ENCODE measurements at places on chromosomes 1 and 21. TPM values are rescaled to one million over a fixed set of nuclear protein-coding genes. Genes with fewer than 3 reads are reported as not detected.

DNA sequence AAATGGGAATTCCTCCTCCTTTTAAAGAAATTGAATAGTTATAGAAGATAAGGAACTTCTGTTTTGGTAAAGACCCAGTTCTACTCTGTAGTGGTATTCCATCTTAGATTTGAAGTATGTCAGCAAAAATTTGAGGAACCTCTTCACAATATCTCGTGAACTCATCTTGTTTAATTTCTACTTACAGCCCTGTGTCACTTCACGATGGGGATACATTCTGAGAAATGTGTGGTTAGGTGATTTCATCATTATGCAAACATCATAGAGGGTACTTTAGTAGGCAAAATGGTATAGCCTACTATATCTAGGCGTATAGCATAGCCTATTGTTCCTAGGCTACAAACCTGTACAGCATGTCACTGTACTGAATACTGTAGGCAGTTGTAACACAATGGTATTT is 36.0 kb downstream of the ALG6 start:
- DNase-seq: no peak
- no peak overlapping the region for H3K27ac ChIP-seq
- no peaks in the 10 kb centered on the region for H3K27me3 ChIP-seq
- peaks cover 41% of the 10 kb centered on the region for H3K36me3 ChIP-seq
- H3K4me1 ChIP-seq: no peaks in the 10 kb centered on the region

- H3K27me3 ChIP-seq: peaks cover 64% of the 10 kb centered on the region
- DNase-seq: peak; percentile 44
- peak overlapping the region; percentile 1 for H3K4me3 ChIP-seq
- H3K27ac ChIP-seq: no peak overlapping the region
- peaks cover 13% of the 10 kb centered on the region for H3K4me1 ChIP-seq
Measured at GRCh38 chr21:44927587-44928461, 7.1 kb upstream of the ITGB2 start.

- H3K36me3 ChIP-seq: no peaks in the 10 kb centered on the region
- H3K4me3 ChIP-seq: no peak overlapping the region
- no peaks in the 10 kb centered on the region for H3K27me3 ChIP-seq
- peaks cover 67% of the 10 kb centered on the region for H3K4me1 ChIP-seq
Measured at GRCh38 chr1:25482211-25482610, 51.5 kb downstream of the MACO1 start.

DNA sequence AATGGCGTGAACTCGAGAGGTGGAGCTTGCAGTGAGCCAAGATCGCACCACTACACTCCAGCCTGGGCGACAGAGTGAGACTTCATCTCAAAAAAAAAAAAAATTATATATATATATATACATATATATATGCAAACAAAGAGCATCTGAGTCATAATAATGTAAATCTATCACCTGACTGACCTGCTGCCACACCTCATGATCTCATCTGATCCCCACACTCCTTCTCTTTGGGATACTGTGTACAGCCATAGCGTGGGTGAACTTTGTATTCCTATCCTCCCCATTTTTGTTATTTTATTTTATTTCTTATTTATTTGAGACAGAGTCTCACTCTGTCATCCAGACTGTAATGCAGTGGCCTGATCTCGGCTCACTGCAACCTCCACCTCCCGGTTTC is 2.6 kb upstream of the HDAC1 start:
- H3K36me3 ChIP-seq: no peaks in the 10 kb centered on the region
- H3K27ac ChIP-seq: no peak overlapping the region
- DNase-seq: no peak

CTSS gene
- 14.5 TPM for total RNA-seq

- H3K36me3 ChIP-seq: no peaks in the 10 kb centered on the region
- peaks cover 12% of the 10 kb centered on the region for H3K4me1 ChIP-seq
- no peak overlapping the region for H3K27ac ChIP-seq
- DNase-seq: no peak
- H3K4me3 ChIP-seq: no peak overlapping the region
Measured at GRCh38 chr1:2320760-2321667, 70.3 kb downstream of the MORN1 start.

HRNR gene
- total RNA-seq: not detected

DNA sequence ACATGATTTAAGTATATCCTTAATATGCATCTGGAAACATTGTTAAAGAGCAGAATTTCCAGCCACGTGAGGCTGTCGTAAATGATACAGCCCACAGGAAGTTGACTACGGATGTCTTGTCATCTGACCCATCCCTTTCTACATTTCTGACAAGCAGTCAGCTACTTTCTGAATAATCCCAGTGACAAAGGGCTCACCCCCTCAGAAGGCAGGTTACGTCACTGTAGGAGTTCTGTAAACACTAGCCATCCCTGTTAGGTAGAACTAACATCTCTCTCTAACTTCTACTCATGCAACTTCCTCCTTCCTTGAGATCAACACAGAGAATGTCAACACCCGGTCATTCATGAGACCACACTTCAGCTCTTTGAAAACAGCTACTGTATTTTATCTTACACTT is 259.2 kb downstream of the GREM2 start:
- H3K27me3 ChIP-seq: no peaks in the 10 kb centered on the region
- no peak overlapping the region for H3K27ac ChIP-seq
- no peak for DNase-seq
- no peak overlapping the region for H3K4me3 ChIP-seq
- H3K36me3 ChIP-seq: no peaks in the 10 kb centered on the region
- no peaks in the 10 kb centered on the region for H3K4me1 ChIP-seq

DNA sequence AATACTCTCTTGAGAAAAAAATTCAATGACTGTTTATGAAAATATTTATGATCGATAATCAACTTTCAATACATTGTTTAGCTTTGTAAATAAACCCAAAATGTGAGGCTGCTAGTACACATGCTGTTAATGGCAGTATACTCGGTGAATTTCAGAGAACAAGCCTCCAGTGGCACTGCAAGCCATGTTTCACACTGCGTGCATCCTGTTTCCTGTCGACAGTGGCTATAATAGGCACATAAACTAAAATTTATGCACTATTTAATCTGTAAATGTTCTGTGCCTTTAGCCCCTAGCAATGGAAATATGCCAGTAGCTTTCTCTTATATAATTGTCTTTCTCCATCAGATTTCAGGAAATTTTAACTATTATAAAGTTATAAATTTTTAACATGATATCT is 26.3 kb upstream of the RGS18 start:
- no peak overlapping the region for H3K27ac ChIP-seq
- H3K4me3 ChIP-seq: no peak overlapping the region
- H3K4me1 ChIP-seq: no peaks in the 10 kb centered on the region
- no peaks in the 10 kb centered on the region for H3K27me3 ChIP-seq

DNA sequence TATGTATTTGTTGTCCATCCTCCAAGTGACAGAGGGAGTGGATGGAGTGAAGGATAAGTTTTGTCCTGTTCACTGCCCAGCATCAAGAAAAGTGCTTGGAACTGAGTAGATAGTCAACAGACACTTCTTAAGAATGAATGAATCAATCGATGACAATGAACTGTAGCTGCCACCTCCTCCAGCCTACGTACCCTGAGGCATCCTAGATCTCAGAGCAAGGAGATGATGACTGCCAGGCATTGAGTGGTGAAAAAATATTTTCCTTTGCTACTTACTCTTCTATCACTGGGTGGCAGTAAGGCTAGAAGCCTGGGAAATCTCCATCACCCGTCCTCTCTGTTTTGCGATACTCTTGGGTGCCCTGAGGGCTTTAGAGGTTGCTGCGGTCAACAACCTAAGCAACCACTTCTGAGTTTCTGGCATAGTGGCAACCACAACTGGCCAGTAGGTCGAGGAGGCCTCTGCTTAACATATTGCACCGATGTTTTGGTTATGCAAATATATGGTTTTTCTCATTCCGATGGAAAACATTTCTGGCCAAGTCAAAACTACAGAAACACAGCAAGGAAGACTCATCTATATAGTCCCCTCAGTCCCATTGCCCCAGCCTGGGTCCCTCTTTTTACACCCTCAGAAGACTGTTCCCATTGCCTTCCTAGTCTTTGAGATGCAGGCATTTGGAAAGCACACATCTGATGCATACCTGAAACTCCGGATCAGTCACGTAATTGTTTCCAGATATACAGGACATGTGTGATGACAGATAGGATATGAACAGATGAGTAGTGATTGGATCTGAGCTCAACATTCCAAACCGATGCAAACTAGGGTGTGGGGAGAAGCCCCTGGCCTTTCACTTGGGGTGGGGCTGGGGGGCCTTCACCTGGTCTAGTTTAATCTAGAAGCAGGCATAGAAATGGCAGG is 136.8 kb downstream of the RUNX1 start:
- H3K36me3 ChIP-seq: peaks cover 3% of the 10 kb centered on the region
- no peak overlapping the region for H3K27ac ChIP-seq
- no peaks in the 10 kb centered on the region for H3K4me1 ChIP-seq

DNA sequence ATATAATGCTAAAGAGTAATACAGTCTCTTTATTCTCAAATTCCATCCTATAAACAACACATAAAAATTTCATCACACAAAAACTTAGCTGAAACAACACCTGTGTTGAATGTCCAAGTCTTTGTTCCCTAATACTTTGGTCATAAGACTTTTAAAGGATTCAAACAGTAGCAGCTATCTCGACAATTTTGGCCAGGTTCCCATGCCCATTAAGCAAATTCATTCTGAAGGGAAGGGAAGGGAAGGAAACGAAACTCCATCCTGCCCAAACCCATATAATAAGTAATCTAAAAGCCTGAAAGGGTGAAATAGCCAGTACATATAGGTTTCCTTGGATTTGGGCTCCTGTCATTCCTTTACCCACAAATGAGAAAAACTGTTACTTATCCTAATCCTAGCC is 7.5 kb downstream of the IVNS1ABP start:
- H3K4me3 ChIP-seq: no peak overlapping the region
- H3K27ac ChIP-seq: no peak overlapping the region
- peaks cover 29% of the 10 kb centered on the region for H3K4me1 ChIP-seq
- DNase-seq: no peak

DNA sequence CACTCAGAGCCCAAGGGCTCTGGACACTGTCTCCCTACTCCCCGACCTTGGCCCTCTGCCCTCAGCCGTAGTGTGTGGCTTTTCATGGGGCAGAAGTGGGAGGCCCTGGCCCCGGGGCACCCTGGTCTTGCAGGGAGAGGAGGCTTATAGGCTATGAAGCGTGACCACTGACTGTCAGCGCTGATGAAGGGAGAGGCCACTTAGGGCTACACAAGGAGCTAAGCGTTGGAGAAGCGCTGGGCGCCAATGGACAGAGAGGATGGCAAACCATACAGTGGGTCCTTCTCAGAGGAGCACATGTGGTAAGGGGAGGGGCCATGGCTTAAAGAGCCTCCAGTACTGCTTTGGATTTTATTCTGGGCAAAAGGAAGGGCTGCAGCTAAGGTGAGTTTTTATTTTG is 7.9 kb downstream of the CRABP2 start:
- no peak overlapping the region for H3K4me3 ChIP-seq
- H3K27me3 ChIP-seq: peaks cover 11% of the 10 kb centered on the region
- no peak for DNase-seq
- H3K27ac ChIP-seq: no peak overlapping the region

DNA sequence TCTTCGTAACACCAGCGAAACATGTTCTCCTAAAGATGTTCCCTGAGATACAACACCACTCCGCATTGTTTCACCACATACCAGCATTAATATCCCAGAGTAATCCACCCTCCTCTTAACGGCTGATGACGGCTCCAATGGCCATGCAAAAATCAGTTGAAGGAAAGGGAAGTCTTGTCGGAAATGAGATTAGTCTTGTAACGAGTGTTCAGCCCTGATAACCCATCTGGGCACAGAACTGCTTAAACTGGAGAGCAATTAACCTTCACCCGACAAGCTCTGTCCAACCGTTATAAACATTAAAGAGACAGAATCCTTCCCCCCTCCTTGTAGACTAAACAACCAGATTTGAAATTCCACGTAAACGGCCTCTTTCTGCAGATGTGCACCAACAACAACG is 21.9 kb downstream of the ERG start:
- H3K36me3 ChIP-seq: no peaks in the 10 kb centered on the region
- no peaks in the 10 kb centered on the region for H3K27me3 ChIP-seq
- H3K4me1 ChIP-seq: no peaks in the 10 kb centered on the region
- H3K27ac ChIP-seq: peak overlapping the region; percentile 38
